ENCODE measurements at places on chromosomes 6 and 20.

DNA sequence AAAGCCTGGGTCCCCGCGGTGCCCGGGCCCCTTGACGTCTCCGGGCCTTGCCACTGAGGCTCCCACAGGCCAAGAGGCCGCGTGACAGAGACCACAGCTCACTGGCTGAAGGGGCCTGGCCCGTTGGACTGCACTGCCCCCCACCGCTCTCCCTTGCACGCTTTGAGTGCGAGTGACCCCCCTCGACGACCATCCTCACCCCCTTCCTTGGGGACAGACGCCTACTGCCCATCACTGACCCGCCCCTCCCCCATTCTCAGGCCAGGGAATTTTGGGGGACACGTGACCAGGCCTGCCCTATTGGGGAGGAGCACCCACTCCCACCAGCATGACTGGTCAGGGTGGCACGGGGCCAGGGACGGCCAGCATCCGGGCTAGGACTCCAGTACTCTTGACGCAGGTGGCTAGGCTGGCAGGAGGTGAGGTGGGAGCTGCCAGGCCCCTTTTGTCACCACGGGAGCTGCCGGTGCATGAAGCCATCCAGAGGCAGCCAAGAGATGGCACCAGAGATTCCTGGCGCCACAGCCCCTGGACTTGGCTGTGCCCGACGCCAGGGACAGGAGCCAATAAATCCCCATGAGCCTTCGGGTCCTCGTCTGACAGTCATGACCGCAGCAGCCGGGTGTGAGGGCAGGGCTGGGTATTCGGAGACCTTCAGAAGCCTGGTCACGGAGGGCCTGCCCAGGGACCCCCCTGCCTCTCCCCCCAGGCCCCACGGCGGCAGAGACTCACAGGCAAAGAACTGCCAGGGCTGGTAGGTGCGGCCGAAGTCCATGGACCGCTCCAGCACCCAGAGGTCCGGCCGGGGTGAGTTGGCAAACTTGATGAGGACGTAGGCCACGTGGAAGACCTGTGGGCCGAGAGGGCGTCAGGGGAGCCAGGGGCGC, 14.5 kb downstream of the LAMA5 start:
- DNase-seq: no peak

- no peak for DNase-seq
Measured at GRCh38 chr6:761997-762396, 69.1 kb upstream of the EXOC2 start.

DNA sequence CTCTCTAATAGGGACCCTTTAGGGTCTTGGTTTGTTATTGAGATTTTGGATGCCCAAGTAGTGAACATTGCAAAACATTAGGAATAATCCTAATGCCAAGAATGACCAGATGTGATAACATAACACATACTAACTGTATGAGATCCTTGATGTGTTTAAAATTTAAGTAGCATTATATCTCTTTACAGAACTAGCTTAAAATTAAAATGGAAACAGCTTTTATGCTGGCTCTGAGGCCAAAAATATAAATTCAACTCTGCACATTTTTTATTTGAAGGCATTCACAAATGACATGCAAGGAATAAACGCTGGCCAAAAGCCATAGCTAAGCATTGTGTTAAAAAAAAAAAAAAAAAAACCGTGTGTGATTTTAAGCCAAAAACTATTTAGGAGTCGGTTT, 47.7 kb upstream of the TCF21 start:
- no peak for DNase-seq

GRCh38 chr6:13234130-13234529, 94.2 kb downstream of the TBC1D7 start:
- DNase-seq: no peak

DNA sequence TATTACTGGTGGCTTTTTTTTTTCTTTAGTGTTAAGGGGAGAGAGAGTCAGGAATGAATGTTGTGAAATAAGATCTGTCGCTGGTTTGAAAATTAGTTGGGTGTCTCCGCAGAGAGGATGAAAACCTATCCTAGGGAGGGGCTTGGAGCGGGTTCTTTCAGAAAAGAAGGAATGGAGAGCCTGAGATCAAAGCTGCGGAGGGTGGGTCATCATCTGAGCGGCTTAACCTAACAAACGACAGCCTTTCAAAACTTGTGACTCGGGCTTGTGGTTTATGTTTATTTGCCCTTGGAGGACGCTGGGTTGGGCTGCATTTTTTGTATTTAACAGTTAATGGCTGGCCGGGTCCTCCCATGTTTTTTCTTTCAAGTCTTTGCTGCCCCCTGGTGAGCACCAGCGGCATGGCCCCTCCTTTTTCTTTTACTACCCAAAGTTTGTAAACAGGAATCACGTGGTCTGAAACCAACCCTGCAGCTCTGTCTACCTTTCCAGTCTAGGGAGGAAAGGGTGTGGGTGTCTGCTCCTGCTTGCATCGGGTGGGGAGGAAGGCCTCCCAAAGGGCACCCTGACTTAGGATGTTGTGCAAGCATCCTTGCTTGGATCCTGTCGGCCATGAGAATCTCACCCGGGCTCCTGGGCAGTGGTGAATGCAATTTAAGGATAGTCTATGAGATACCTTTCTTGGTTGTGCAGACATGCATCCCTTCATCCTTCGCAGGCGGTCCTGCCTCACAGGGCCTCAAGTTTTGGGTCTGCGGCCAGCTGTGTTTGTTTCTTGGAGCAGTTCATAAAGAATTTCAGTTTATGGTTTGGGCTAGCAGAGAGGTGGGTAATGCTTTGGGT, 2.2 kb downstream of the PIM1 start:
- DNase-seq: peak; percentile 85

DNA sequence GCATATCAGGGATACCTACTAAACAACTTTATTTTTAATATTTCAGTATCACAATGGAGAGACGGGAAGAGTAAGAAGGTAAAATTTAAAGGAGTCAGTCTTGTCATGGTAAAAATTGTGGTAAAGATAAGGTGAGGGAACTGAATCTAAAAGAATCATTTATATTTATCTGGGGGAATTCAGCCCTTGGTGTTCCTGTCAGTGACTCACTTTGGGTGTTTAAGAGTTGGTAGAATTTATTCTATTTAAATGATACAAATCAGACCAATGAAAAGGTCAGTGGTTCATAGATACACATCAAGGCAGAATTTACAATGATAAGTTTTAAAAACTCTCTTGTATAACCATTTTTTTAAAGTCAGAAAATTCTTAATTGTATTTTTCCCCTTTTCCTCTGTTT, 164.4 kb downstream of the CDKAL1 start:
- no peak for DNase-seq

DNA sequence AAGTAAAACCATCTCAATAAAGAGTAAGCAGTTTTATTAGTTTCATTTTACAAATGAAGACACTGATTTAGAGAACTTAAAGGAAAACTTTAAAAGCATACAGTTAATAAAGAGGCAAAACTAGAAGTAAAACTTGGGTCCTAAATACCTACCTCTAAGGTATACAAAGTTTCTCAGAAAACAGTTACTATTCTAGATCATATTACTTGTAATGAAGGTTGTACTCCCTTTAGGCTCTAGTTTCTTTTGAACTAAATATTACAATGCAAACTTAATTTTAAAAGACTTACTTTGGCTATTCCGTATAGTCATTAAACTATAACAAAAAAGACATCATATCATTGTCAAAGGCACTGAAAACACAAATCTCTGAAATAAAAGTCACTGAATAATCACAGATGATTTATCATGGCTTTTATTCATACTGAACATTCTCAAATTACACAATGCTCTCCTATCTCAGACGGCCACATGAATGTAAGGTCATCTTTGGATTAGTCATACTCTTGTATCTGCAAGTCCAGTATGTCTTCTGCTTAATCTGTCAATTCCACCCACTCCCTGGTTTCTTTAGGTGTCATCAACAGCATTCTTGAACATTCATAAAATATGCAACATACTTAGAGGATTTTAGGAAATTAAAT, 361.6 kb upstream of the RUNX2 start:
- DNase-seq: no peak

DNA sequence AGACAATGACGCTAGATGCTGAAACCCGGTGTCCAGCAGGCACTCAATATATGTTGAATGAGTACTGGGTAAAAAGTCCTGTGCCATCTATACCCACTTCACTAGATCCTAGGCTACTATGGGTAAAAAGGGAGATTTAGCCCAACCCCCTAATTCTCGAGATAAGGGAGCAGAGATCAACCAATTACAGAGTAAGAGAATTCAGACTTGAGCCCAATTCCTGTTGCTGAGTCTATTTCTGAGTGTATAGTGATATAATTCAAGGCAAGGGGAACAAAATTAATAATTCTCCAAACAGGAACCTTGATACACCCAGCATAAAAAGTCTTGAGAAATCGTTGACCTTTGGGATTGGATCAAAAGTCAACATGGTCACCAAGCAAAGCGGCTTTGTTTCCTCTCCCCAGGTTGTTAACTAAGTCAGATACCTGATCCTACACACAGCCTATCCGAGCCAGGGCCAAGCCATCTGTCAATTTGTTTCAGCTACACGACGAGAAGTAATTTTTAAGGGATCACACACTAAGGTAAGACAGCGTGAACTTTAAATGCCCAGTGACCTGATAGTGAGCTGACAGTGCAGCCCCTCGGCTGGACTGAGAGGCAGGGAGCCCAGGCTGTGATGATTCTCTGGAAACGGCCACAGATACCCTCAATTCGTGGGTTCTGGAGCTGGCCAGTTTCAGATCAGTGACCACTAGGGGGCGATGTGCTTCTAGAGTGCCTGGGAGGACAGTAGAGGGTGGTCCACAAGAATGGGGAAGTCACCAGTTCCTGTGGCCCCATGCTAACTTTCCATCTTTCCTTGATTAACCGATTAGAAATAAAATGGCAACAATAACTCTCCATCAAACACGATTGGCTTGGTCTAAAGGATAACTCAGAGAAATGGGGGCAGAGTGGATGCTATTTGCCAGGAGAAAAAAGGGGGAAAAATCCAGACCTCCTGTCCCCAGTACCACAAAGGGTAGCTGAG, 46.2 kb downstream of the SLC22A23 start:
- peak; percentile 81 for DNase-seq

DNA sequence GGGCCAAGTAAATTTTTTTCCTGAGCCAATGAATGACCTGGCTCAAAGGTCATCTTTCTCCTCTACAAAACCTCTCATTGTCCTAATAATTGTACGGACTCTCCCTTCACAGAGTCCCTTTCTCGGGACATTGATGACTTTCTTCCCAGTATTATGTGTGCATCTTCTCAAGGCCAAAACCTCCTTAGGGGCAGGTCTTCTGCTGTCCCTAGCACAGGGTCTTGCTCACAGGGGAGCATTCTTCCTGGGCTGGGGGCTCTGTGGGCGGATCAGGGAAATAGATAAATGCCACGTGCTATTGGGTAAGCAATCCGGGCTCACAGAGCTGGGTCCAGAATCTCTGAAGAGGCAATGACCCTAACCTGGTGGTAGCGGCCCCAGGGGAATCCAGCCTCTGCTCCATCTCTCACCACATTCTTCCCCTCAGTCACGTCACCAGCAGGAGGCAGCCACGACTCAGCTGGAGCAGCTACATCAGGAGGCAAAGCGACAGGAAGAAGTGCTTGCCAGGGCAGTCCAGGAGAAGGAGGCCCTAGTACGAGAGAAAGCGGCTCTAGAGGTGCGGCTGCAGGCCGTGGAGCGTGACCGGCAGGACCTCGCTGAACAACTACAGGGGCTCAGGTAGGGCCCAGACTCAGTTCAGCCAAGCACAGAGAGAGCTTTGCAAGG, 23.5 kb downstream of the CEP250 start:
- no peak for DNase-seq

- DNase-seq: no peak
Measured at GRCh38 chr20:24533449-24533848, 64.0 kb downstream of the SYNDIG1 start.

DNA sequence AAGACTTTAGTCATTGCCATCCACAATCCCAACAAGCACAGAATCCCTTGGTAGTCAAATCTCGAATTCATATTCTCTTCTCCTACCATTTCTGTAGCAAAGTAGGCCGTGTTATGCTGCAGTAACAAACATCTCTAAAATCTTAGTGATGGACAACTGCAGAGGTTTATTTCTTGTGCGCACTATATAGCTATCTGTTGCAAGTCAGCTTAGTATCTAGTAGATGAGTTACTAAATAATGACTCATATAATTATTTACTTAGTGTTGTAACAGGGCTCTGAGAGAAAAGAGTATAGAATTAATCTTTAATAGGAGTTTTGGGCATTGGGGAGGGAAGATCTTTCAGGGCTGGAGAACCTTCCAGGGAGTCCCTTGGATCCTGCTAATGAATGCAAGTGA, 73.3 kb downstream of the CAP2 start:
- no peak for DNase-seq

- DNase-seq: no peak
Measured at GRCh38 chr20:17710379-17711266, 10.9 kb downstream of the BANF2 start.

DNA sequence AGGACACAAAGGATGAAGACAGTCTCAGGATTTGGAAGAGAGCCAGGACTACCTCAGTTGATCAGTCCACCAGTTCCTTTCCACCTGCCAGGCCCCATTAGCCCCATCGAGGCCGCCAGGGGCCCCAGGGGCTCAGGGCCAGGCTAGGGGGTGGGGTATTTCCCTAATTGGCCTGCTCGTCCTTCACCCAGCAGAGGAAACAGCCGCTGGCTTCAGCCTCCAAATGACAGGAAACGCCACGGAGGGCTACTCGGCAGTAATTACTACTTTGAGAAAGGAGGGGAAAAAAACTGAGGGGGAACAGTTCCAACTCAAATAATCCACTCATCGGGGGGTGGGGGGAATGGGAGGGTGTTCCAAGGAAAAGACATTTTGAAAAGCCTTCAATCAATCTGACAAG, 42.7 kb downstream of the MAFB start:
- DNase-seq: peak; percentile 58

GRCh38 chr6:138485005-138485545, 14.2 kb downstream of the NHSL1 start:
- DNase-seq: peak; percentile 8

DNA sequence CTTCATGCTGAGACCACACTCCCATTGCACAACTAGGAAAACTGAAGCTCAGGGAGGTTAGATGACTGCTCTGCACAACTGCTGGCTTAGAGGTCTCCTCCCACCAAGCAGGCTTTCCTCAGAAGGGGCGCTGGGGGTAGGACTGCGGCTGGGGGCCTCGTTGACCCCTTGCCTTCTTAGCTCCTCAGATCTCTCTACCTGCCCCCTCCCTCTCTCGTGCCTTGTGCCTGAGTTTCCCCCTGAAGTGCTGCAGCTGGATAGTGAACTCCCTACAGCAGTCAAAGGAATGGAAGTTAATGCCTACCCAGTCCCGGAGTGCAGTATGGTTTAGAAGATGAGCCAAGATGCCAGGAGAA, 149.8 kb downstream of the GRM4 start:
- DNase-seq: no peak

GRCh38 chr6:89818977-89819335, 638 bp downstream of the MDN1 start:
- DNase-seq: peak; percentile 45

DNA sequence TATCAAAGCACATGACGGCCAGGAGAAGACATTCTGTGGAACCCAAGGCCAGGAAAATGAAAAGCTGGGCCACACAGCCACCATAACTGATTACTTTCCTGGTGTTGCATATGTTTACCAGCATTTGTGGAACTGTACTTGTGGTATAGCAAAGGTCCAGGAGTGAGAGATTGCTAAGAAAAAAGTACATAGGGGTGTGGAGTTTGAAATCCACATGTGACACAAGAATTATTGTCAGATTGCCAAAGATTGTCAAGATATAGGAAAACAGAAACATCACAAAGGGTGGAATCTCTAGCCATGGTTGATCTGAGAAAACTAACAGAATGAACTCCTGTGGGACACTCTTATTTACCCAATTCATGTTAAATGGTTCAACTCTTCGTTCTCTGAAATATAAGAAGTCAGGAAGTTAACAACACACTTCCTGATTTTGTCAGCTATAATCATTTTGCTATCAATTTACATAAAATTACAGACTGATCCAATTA, at the start of gene OR2B2:
OR2B2 (minus strand) TSS at position 441 of the 491 bp plus-strand sequence; CDS start at position 364, 77 bp downstream.
- DNase-seq: no peak

GRCh38 chr6:71531841-71532240, 243.2 kb downstream of the OGFRL1 start:
- no peak for DNase-seq

GRCh38 chr6:53199156-53199555, 50.5 kb upstream of the GCM1 start:
- no peak for DNase-seq

All from dermis microvascular lymphatic vessel endothelial cell (primary cell).